ENCODE measurements at places on chromosomes 7 and 10.

GRCh38 chr7:32115831-32116230, 45.6 kb upstream of the PDE1C start:
- peak; percentile 62 for DNase-seq

- no peak for DNase-seq
Observed at GRCh38 chr10:102508506-102508905, 4.7 kb downstream of the SUFU start.

DNA sequence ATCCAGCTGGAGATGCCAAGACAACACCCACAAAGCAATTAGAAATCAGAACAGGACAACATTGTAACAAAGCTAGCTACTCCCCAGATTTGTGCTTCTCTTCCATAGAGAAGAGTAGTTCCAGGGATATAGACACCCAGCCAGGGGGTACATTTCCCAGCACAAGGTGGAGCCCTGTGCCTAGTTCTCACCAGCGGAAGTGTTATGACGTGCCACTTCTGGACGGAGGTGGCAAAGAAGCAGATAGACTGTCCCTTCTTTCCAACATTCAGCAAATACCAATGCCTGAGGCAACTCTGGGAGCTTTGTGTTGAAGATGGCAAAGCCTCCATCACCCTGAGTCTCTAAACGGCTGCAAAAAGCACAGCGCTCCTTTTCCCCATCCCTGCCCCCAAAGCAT, 23.4 kb upstream of the GSAP start:
- DNase-seq = no peak

- DNase-seq = no peak
Observed at GRCh38 chr10:92690915-92691590, 1.3 kb downstream of the HHEX start.

GRCh38 chr7:26233902-26234511, 32.5 kb downstream of the CBX3 start:
- DNase-seq = no peak

GRCh38 chr7:29285861-29286260, 91.3 kb downstream of the CHN2 start:
- DNase-seq = no peak

- DNase-seq = no peak
Observed at GRCh38 chr10:43980313-43980712, 331.6 kb upstream of the ZNF32 start.

GRCh38 chr7:131753620-131754222, 197.3 kb upstream of the PODXL start:
- no peak for DNase-seq

DNA sequence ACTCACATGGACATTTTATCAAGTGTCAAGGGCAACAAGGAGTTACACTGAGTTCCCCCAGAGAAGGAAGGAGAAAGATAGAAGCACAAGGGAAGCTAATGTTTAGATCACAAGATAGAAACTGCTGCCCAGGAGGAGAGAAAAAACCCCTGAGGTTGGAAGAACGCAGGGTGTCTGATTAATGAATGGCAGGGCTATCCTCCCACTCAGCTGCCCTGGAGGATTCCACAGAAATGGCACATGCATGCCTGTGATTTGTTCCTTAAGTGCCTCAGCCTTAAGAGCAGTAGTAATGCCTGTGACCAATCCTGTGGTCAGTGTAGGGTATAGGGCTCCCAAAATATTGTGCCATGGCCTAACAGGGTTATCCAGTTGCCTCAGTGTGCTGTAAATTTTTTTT, 20.2 kb downstream of the DNAJB9 start:
- DNase-seq = no peak

DNA sequence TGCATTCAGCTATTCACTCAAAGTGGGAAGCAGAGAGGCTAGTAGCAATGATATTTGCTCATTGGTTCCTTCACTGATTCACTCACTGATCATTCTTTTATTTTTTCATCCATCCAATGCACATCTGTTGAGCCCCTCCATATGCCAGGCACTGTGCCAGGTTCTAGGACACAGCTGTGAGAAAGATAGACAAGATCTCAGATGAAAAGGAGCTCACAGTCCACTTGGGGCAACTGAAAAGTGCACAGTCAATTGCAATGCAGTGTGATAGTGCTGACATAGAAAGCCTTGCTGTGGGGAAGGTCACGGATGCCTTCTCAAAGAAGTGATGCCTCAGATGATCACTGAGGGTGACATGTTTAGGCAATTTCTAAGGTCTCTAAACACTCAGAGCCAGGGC, 262.3 kb downstream of the PTEN start:
- DNase-seq = no peak

DNA sequence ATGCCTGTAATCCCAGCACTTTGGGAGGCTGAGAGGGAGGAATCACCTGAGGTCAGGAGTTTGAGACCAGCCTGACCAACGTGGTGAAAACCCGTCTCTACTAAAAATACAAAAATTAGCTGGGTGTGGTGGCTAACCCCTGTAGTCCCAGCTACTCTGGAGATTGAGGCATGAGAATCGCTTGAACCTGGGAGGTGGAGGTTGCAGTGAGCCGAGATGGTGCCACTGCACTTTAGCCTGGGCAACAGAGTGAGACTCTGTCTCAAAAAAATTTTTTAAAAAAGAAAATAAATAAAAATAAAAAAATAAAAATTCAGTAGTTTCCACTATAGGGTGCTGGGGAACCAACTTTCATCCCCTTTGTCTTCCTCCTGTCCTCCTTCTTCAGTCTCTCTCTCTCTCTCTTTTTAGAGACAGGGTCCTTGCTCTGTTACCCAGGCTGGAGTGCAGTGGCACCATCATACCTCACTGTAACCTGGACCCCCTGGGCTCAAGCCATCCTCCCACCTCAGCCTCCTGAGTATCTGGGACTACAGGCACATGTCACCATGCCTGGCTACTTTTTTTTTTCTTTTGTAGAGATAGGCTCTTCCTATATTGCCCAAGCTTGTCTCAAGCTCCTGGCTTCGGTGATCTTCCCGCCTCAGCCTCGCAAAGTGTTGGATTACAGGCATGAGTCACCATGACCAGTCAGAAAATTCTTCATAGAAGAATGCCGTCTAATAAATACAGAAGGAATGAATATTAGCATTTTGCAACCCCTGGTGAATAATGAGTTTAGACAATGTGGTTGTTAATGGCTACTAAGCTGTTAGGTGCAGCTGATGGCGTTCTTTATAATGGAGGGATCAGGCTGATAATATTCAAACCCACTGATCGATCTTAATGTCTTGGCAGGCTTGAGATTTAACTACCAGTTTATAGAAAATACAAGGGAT, 20.6 kb downstream of the RBM20 start:
- DNase-seq = peak; percentile 70

DNA sequence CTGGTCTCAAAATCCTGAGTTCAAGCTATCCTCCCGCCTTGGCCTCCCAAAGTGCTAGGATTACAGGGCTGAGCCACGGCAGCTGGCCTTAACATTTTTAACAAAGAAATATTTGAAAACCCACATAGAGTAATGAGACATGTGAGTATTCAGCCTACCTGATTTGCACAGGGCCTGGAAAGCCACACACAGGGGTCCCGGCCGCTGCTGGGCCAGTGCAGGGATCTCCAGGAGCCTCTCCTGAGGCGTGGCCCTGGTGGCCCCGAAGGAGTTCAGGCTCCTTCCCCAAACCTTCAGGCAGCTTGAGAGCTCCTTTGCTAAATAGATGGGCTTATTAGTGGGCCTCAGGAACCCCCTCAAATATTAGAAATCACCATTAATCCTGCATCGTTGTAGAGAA, 18.7 kb downstream of the CNPY1 start:
- DNase-seq = no peak

All from AG04449 (cell line).